ENCODE measurements at places on chromosomes 6 and 20.

DNA sequence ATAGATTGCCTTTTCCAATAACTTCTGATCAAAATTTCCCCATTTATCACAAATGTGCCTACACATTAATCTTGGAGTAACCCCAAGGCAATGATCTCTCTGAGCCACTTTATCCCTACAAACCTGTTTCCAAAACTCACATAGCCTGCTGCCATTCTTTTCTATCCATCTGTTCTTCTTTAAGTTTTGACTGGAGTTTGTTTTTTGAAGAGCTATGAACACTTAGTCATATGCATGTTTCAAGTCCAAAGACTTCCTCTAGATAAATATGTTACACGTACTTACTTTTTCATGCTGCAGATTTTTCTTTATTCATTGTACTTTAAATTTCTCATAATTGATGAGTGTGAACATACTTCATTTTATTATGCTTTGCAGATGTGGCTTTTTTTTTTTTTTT lies 488.9 kb upstream of the CITED2 start:
- DNase-seq, result no peak

GRCh38 chr6:157761331-157761921 lies 61.6 kb upstream of the SNX9 start:
- DNase-seq, result peak; percentile 79

DNA sequence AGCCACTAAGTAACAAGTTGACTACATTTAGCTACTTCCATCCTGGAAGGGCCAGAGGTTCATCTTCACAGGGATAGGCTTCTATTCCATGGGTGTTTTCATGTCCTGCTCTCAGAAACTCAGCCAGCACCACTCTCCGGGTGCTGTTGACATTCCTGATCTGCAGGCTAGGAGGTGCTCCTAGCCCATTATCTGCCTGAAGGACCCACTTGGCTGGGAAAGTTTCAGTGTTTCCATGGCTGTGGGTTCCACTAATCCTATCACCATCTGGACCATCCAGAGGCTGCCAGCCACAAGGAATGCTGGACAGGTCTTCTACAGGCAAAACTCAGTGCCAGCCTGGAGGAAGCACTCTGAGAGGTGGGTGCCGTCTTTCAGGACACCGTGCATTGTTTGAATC lies 45.2 kb downstream of the HLA-G start:
- no peak for DNase-seq

- DNase-seq, result no peak
These were observed 54.2 kb downstream of the TFAP2C start for GRCh38 chr20:56683077-56683865.

DNA sequence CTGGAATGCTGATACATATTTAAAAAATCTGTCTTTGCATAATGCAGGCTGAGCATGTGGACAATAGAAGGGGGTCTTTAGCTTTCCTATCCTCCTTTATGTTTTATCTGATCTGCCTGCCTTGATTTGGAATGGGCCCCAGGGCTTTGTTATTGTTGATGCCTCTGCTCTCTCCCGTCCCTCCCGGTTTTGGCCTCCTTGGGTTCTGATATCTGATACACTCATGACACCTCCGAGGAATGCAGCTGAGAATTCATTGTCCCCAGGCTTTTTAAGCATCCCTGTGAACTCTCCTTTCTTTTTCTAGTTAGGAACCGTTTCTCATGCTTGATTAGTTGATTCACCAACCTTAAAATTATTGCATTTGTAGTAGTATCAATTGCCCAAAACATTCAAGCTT lies 185.5 kb upstream of the RALGAPA2 start:
- DNase-seq, result no peak

- no peak for DNase-seq
These were observed 880.4 kb upstream of the MAN1A1 start for GRCh38 chr6:120230008-120230407.

DNA sequence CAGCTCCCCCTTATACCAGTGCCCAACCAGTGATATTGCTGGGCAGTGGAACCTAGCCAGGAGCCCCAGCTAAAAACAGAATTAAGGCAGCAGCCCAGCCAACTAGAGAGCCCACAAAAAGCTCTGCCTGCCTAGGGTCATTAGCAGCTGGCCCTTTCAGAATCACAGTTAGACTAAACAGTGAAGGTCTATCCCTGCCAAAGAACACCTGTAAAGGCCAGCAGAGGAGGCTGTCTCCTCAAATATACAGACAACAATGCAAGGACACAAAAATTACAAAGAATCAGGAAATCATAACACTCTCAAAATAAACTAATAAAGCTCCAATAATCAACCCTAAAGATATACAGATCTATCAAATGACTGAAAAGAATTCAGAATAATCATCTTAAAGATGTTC lies 77.8 kb upstream of the HTR1E start:
- no peak for DNase-seq

DNA sequence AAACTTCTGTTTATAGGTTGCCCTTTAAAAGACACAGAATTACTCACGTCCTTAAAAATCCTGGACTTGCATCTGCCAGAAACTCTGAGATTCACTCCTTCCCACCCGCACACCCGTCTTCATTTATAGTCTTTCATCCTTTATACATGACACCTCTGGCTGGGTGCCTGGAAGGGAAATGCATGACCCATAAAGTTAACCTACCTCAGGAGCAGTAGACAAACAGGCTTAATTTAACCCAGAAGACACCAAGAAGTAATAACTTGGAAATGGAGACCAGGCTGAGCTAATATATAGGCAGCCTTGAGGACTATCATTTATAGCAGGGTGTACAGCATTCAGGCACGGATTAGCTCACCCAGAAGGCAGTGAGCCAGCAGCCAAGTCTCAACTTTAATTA lies 429.0 kb upstream of the NRSN1 start:
- DNase-seq, result no peak

- DNase-seq, result no peak
These were observed 617.2 kb downstream of the PTPRT start for GRCh38 chr20:42572320-42573016.
